Jurkat, Clone E6-1 (cell line): ENCODE measurements at places on chromosomes 6 and 20.

GRCh38 chr6:12260458-12261093 lies 29.6 kb upstream of the EDN1 start:
- DNase-seq: no peak

DNA sequence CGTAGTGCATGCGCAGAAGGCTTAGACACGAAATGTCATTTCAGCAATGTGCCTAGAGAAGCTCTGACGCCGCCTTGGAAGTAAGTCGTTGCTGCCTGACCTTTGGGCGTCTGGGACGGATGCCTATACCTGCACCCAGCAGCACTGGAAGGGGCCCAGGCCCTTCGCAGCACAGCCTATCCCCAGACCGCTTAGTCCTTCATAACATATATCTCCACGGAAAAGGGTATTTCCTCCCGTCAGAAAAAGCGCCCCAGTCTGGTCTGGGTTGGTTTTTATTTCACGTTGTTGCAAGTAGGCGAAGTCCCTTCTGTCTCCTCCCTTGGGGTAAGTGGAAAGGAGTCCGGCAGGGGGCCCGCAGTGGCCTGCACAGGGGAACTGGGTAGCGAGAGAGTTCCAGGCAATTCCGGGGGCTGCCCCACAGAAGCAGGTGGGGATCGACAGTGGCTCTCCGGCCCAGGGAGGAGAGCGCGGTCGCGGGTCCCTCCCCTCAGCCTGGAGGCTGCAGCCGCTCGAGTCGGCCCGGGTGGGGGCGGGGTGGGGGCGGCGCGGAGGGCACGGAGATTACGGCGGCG lies 559 bp upstream of the EYA4 start:
- DNase-seq: no peak

DNA sequence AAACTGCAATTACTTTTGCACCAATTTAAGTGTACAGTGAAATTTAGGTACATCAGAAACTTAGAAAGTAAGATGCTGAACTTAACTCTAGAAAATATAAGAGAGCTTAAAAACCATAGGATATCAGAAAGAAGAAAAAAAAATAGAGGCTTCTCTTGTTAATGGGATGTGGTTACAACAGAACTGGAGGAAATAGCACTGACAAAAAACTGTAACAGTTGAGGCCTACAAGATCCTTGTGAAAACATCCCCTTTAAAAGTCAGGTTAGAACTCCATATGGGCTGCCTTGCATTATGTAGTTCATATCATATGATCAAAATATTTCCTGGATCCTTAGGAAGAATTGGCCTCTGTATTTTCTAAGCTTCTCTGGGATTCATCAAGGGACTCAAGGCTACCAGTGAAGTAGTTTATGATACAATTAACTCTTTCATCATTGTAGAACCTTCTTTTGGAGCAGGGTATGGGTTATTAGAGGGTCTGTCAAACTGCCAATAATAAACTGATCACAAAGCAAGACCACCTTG lies 24.8 kb downstream of the MTCL3 start:
- DNase-seq: peak; percentile 71

DNA sequence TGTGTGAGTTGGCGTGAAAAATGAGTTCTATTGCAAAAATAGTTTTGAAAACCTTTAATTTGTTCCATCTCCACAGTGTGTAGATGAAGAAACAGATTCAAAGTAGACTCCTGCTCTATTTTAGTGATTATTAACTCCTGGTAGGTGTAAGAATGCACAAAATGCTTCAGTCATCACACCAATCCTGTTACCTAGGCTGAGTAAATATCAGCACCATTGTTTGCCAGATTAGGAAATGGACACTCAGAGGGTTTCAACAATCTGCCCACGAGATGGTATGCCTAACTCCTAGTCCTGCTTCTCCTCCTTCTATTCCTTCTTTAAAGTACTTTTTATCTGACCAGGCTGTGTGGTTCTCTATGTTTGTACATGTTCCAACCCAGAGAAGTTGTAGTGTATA lies 108.9 kb upstream of the AHI1 start:
- DNase-seq: no peak

DNA sequence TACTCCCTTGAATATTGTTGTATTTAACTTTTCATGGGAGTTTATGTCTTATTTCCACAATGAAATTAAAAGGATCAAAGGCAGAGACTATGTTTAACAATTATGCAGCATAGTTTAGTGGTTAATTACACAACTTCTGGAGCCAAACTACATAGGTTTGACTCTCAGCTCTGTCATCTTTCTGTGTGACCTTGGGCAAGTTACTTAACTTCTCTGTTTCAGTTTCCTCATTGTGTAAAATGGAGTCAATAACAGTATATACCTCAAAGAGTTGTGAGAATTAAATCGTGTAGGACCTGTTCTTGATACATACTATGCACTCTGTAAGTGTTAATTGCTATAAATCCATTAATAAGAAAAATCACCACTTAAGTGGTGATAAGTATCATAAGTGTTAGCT lies 48.3 kb downstream of the BTBD9 start:
- DNase-seq: no peak

DNA sequence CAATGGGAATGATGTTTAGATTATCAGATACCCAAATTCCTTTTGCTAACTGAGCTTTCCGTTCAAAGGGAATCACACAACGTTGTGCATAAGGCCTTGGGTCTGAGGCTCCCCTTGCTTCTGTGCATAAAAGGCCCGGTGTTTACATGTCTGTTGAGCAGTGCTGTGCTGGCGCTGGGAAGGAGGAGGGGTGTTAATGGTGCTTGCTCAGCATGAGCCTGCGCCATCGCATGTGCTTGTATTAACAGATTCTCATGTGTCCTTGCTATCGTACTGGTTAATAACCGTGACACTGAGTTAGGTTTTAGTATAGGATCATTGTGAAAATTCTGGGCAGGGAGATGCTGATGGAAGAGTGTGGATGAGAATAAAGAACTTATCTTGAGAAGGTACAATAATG lies 62.3 kb upstream of the TRAF3IP2 start:
- no peak for DNase-seq

GRCh38 chr6:42099340-42100028 lies 42.9 kb downstream of the C6orf132 start:
- DNase-seq: no peak

DNA sequence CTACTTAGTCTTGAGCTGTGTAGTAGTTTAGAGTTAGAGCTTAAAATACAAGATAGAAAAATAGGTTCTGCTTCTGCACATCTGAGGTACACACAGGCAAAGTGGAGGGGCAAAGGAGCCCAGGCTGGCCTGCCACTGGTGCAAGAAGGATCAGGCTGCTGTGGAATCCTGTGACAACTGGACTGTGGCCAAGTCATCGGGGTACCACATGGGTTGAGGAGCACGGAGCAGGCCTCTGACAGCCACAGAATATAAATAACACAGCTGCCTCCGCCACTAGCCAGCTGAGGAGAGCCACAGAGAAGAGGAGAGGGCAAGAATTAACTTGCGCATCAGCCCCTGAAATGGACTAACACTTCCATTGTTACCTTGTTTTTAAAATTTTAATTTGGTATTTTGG lies 206.0 kb upstream of the MARCKS start:
- no peak for DNase-seq

DNA sequence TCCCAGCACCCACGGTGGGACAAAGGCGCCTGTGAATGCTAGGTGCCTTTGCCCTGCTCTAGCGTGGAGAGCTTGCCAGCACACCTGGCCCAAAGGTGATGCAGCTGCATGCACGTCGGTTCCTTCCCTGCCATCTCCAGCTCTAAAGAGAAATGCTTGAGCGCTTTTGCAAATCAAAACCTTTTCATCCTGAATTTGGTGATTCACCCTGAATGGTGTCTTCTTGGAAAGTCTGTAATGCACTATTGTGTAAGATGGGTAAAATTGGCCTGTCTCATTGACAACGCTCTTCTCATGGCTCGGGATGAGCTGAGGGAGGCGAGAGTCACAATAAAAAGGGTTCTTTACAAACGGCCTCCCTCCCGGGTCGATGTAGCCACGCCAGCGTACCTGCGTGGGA lies 103.1 kb upstream of the ID4 start:
- DNase-seq: no peak
